ENCODE measurements at places on chromosomes 1 and 21.

DNA sequence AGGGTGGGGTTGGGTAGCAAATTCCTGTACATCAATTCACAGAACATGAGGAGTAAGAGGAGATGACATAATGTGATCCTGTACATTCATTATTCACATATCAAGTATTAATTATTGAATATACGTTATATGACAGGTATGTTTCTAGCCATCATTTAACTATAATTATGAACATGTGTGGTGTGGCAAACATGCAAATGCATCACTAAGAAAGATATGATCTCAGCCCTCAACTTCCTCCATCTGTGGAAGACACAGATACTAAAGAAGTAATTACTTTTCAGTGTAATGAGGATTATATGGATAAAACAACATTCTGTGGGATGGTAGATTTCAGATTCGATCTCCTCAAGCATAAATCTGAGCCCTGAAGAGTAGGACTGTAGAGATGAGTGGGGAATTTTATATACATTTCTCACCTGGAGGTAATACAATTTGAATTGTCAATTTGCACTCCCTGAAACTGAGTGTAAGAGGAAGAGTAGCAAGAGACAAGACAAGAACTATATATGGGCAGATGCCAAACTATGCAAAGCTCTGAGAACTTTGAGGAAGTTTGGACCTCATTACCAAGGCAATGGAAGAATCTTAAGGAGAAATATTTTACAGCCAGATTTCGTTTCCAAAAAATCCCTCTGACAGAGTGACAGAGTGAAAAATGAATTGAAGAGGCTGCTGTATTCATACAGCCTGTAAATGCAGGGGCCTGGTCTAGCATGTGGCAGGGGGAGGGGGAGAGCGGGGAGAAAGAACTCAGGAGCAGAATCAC, 275.5 kb downstream of the TPR start:
- DNase-seq: no peak

GRCh38 chr1:237211031-237211430, 169.0 kb downstream of the RYR2 start:
- DNase-seq: no peak

- no peak for DNase-seq
Measured at GRCh38 chr1:203402152-203402551, 51.2 kb upstream of the FMOD start.

DNA sequence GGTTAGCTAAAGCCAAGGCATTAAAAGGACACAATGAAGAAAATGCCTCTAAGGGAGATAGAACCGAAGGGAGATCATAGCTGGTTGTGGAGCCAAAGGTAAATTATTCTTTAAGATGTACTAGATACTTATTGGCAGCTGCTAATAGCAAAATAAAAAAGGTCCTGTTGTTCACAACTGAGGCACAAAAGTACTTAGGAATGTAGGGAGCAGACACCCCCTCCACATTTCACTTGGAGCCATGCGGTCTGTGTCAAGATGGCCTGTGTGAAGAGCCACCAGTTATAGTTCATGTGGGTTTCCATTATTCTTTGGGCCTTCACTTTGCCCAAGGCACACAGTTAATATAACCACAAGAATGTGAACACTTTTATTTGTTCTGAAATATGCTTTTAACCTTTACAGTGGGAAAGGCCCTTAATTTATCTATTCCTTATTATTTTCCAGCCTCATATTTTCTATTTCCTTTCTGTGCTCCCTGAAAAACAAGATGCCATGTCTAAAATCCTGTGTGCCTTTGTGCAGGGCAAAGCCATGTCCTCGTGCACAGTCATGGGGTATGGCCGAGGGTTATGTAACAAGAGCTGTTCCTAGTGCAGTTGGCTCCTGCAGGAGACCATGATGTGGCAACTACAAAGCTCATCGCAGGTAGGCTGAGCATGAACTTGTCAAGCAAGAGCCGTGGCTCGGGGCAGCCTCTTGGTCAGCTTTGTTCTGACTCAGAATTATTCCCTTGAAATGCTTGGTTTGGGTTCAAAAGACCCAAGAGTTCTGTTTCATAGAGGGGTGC, 16.2 kb upstream of the WDR26 start:
- DNase-seq: no peak

GRCh38 chr21:36606287-36606982, 92.5 kb upstream of the SIM2 start:
- DNase-seq: no peak

DNA sequence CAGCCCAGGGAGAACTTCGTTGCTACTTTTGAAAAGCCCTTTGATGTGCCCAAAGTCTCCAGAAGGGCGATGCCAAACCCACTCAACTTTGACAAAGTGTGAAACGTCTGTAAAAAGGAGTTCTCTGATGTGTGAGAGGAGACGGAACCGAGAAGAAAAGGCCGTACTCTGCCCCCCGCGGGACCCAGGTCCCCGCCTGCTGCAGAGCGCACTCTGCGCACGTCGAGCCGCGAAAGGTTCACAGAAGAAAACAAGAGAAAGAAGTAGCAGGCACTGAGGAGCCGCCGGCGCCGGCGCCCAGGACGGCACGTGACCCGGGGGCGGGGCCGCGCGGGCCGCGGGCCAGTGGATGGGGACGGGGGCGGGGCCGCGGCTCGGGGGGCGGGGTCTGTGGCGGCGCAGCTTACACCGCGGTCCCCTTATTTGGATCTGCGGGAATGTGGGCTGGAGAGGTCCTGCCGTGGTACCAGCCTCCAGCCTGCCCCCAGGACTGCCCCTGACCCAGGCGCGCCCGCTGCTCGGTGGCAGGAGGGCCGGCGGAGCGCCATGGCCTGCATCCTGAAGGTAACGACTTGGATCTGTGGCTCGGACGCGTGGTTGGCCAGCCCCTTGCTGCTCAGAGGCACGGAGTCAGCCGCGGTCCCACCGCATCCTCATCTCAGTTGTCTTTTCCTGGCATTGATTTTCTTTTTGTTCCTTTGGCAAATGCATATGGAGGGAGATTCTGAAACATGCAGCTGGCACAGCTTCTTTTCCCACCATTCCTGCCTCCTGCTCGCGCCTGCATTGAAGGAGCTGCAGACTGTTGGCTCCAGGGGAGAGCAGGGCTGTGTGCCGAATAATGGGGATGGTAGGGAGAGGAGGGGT, at the start of gene ST6GALNAC3:
ST6GALNAC3 (plus strand) TSS at position 426 of the 867 bp plus-strand sequence.
- DNase-seq: no peak

DNA sequence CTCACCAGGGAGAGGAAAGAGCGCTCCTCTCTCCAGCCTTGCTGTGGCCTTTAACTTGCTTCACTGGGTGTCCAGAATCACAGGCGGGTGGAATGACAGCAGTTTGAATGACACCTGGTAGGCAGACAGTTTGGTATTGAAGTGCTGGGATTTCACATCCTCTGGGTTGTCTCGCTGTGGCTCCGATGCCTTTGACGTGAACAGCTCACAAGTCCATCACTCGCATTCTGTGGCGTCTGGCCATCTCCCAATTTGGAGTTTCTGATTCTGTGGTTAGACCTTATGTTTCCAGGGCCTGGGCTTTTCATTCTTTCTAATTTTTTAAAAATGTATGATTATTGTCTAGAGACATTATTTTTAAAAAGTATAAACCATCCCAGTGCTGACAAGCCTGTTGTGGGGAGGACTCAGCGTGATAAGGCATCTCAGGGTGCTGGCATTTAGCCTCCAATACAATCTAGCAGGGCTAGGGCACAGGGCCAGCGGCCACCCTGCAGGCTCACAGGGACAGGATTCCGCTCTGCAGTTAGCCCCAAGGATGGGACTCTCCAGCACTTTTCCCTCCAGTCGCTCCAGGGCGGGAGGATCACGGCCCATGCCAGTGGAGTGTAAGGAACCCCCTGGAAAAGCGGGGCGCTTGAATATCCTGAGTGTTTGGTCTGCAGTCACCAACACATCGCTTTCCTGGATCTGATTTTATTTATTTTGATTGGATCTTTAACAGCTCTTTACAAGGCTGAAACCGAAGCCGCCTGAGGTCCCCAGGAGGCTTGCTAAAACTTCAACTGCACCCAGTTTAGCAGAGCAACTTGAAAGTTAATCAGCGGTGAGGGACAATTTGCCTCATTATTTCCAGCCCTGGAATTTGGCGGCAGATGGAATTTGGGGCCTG, 178.3 kb downstream of the TRABD2B start:
- no peak for DNase-seq

- no peak for DNase-seq
Measured at GRCh38 chr1:42381280-42381673, 685 bp downstream of the RIMKLA start.

- no peak for DNase-seq
Measured at GRCh38 chr1:215267495-215267894, 185.0 kb downstream of the KCNK2 start.

DNA sequence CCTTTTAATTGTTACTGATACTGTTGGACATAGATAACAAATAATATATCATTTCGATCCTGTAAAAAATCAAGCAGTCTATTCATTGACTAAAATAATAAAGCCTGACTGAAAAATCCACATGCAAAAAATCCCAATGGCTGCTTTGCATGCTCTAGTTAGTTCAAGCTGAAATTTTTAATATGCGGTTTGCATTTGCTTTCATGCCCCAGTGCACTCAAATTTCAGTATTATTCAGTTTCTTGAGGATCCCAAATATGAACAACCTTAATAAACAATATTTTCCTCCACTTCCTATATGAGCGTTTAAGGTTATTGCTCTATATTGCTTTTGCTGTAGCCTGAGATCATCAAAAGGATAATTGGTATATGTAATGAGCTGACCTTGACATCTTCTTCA, 75.1 kb upstream of the DPH5 start:
- DNase-seq: no peak

GRCh38 chr1:118918940-118919259, 69.2 kb downstream of the TBX15 start:
- DNase-seq: no peak

DNA sequence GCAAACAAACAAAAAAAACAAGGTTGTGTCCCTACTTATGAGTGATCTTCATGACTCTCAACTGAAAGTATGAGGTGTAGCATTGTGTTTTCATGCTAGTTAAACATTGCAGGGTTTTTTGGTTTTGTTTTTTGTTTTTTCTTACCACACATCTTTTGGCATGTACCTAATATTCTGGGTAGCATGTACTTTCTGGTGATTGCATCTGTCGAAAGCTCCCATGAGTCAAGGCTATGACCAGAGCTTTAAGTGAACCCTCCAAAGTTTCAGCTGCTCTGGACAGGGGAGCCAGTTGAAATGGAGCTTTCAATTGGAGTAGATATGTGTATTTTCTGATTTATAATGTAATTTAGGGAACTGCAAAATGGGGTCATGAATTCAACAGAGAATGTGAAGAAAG, 115.5 kb downstream of the KCNK2 start:
- DNase-seq: no peak

- DNase-seq: no peak
Measured at GRCh38 chr1:167430134-167430848, 88.0 kb downstream of the CD247 start.

- DNase-seq: no peak
Measured at GRCh38 chr21:26194326-26194725, 23.8 kb upstream of the APP start.

- DNase-seq: no peak
Measured at GRCh38 chr1:182389619-182390047, 2.0 kb downstream of the GLUL start.

DNA sequence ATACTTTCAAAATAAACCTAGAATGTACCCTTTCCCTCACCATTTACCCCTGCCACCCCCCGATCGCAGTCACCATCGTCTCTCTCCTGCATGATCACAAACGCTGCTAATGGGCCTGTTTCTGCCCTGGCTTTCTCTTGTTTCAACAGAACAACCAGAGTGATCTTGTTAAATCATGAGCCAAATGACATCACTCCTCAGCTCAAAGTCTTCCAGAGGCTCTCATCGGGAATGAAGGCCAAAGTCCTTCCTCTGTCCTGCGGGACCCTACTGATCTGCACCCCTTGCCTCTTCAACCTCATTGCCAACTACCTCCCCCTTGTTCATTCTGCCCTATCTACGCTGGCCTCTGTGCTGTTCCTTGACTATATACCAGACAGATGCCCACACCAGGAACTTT, 39.4 kb upstream of the PTGFRN start:
- DNase-seq: no peak

DNA sequence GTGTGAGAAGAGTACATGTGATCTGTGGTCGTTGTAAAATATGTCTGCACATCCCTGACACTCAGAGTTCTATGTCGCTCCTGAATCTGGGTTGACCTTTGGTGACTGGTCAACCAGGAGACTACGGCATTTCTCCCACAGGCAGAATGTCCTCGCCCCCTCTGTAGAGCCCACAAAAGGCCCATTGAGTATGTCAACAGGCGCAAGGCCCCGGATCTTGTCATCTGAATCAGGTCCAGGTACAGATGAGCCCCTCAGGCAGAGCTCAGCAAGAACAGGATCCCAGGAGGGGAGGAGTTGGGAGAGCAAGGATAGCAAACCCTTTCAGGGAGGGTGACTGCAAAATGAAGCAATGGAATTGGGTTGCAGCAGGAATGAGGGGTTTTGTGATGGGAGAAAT, 126.5 kb downstream of the MATN1 start:
- no peak for DNase-seq

DNA sequence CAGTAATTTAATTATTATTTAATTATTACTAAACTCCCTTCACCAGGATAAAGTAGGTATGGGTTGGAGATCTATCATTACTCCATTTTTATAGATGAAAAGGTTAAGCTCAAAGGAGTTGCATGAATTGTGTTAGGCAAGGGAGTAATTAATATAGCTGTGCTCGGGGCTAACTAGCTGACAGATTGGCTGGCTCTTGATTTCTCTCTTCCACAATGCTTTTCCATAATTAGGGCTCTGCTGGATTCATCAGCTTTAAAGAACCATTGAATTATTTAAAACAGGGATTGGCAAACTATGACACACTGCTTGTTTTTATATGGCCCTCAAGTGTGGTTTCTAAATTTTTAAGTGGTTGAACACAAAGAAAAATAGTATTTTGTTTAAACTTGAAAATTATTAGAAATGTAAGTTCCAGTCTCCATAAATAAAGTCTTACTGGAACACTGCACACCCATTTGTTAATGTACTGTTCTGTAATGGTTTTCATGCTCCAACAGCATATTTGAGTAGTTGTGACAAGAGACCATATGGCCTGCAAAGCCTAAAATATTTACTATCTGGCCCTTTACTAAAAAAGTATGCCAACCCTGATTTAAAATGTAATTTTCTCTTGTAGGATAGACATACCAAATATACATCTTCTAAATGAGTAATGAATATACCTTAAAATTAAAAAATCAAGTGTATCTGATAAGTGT, 76.4 kb downstream of the GDAP2 start:
- no peak for DNase-seq

GRCh38 chr1:220370041-220370700, 97.9 kb upstream of the RAB3GAP2 start:
- DNase-seq: peak; percentile 11

DNA sequence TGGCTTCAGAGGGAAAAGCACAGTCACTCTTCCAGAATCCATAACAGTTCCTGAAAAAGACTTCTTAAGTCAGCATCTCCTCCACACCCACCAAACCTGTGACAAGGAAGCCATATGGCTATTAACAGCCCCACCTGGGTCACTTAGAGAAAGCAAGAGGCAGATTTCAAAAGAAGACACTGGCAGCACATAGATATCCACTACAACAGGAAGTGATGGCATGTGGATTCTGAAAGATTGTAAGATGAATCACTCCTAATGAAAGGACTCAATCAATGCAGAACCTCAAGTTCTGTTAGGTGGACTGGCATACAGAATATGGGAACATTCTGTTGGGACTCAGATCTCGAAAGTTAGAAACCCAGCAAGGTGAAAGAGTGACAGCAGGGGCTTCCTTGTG, 365.9 kb downstream of the TGFB2 start:
- no peak for DNase-seq

- DNase-seq: no peak
Measured at GRCh38 chr1:21344750-21345443, 54.6 kb upstream of the ECE1 start.

- no peak for DNase-seq
Measured at GRCh38 chr1:159548126-159548525, 12.3 kb upstream of the OR10J5 start.

Measured in HS-27A (cell line).